Neuronal stem cell (in vitro differentiated cells): ENCODE measurements at places on chromosomes 16 and 17.

- no peak overlapping the region for H3K27ac ChIP-seq
- no peaks in the 10 kb centered on the region for H3K4me1 ChIP-seq
- H3K4me3 ChIP-seq: no peak overlapping the region
- DNase-seq: no peak
- H3K27me3 ChIP-seq: no peaks in the 10 kb centered on the region
These were observed 7.4 kb downstream of the HLF start for GRCh38 chr17:55271958-55272710.

DNA sequence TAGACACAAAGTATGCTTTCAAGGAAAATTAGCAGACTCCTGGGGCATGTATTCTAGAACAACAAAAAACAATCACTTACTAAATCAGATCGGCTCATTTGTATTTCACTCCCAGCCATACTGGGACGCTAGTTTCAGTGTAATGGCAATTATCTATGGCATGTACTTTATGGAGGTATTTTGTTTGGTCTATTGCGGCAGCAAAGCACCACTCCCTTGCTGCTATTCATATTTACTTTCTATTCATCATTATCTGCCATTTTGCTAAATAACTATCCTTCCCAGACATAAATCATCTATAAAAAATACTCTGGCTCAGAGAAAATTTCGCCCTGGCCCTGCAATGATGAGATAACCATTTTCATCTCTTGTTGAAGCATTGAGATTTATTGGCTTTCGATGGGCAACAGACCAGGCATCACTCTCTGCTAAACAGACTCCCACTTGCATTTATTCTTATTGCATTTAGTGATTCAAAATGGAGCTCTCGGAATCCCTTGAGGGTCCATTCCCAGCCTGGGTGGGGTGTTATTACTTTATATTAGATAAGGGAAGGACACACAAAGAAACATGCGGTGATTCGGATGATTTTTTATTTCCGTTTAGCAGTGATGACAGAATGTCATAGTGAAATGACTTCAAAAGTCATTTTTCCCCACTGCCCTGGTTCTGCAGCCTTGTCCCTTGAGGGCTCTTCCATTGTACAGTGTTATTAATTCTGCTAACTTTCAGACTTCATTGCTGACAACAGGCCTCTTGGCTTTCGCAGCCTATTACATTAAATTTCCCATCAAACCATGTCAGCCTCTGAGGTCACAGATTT lies 225.8 kb downstream of the IRX3 start:
- no peak for DNase-seq
- no peak overlapping the region for H3K27ac ChIP-seq
- no peaks in the 10 kb centered on the region for H3K27me3 ChIP-seq
- no peaks in the 10 kb centered on the region for H3K36me3 ChIP-seq

- H3K27ac ChIP-seq: no peak overlapping the region
- H3K4me1 ChIP-seq: no peaks in the 10 kb centered on the region
- H3K4me3 ChIP-seq: no peak overlapping the region
- H3K27me3 ChIP-seq: peaks cover 19% of the 10 kb centered on the region
- no peaks in the 10 kb centered on the region for H3K36me3 ChIP-seq
- no peak for DNase-seq
These were observed 24.2 kb upstream of the HNF1B start for GRCh38 chr17:37769050-37769449.

GRCh38 chr16:85686912-85687591 lies 1.7 kb downstream of the GINS2 start:
- H3K36me3 ChIP-seq: peaks cover 54% of the 10 kb centered on the region
- H3K27ac ChIP-seq: no peak overlapping the region
- H3K4me3 ChIP-seq: peak overlapping the region; percentile 99
- no peaks in the 10 kb centered on the region for H3K27me3 ChIP-seq

DNA sequence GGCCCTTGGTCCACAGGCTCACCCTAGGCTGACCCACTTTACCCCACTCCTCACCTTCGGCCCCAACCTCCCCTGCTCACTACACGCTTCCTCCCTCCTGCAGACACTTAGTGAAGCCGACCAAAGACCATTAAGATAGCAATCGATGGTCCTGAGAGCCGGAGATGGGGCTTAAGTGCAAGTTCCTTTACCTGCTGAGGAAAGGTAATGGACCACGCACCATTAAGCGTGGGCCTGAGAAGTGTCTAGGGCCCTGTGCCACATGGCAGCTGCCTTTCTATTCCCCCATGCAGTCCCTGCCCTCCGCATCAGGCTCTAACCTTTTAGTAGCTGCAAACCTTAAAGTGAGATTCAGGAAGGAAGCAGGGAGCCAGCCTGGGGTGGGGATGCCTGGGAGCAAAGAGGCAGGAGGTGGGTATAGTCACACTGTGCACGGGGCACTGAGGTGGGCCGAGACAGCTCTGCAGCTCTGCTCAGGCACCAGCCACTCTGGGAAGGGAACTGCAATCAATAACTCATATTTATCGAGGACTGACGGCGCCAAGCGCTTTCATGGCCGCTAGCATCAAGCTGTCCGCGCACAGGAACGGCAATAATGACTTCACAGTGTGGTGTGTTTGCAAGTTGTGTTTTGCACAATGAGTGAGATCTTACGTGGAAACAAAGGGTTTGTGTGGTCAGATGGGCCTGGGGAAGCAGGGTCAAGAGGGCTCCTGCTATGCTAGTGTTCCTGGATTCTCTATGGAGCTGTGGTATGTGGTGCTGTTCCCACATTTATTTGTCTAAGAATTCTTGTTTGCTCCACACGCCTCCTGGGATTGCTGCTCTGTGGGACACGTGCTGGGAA lies 84.9 kb upstream of the CDC42EP4 start:
- H3K36me3 ChIP-seq: peaks cover 68% of the 10 kb centered on the region
- H3K27ac ChIP-seq: peak overlapping the region; percentile 52
- no peak for DNase-seq
- no peaks in the 10 kb centered on the region for H3K27me3 ChIP-seq

- H3K27me3 ChIP-seq: no peaks in the 10 kb centered on the region
- no peak overlapping the region for H3K27ac ChIP-seq
- no peak for DNase-seq
- H3K36me3 ChIP-seq: no peaks in the 10 kb centered on the region
- H3K4me3 ChIP-seq: no peak overlapping the region
These were observed 18.6 kb downstream of the TNFRSF13B start for GRCh38 chr17:16953347-16953746.
